Glutamatergic neuron (in vitro differentiated cells): ENCODE measurements at places on chromosomes 3 and 15.

- H3K27me3 ChIP-seq: no peaks in the 10 kb centered on the region
- H3K36me3 ChIP-seq: no peaks in the 10 kb centered on the region
- H3K4me3 ChIP-seq: no peak overlapping the region
- no peak overlapping the region for H3K27ac ChIP-seq
- DNase-seq: no peak
These were observed 1.6 kb upstream of the GCNT3 start for GRCh38 chr15:59609730-59610712.

GRCh38 chr3:9088441-9089353 lies 125.4 kb upstream of the RAD18 start:
- no peak for DNase-seq
- H3K36me3 ChIP-seq: peaks cover 20% of the 10 kb centered on the region
- H3K4me3 ChIP-seq: no peak overlapping the region
- H3K4me1 ChIP-seq: peaks cover 28% of the 10 kb centered on the region
- peaks cover 10% of the 10 kb centered on the region for H3K27me3 ChIP-seq

DNA sequence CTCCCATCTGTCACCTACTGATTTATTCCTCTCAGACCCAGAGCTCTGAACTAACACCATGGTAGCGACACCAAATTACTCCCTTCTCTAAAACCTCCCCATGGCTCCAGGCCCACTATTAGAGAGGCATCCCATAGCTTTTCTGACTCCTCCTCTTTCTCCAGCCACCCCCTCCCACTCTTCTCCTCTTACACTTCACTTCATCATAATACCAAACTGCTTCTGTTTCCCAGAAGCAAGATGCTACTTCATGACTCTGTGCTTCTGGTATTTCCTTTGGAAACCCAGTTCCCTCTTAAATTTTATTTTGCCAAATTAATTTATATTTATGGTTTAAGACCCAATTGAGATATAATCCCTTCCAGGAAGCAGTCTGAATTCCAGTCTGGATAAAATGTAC lies 465.1 kb upstream of the PDZRN3 start:
- H3K4me1 ChIP-seq: no peaks in the 10 kb centered on the region
- no peaks in the 10 kb centered on the region for H3K36me3 ChIP-seq
- H3K27ac ChIP-seq: no peak overlapping the region
- DNase-seq: no peak
- H3K27me3 ChIP-seq: no peaks in the 10 kb centered on the region

DNA sequence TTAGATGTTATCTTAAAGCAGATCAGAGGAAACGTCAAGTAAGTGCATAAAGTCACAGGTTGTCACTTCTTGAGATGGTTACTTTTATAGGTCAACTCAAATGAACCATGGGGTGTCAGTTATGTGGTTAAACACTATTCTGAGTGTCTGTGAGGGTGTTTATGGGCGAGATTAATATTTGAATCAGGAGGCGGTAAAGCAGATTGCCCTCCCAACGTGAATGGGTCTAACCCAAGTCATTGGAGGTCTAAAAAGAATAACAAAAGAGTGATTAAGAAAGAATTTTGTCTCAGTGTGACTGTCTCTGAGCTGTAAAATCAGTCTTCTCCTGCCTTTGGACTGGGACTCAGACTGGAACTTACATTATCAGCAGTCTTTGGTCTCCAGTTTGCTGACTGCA lies 977.5 kb downstream of the NAALADL2 start:
- no peak for DNase-seq
- H3K27ac ChIP-seq: no peak overlapping the region
- no peak overlapping the region for H3K4me3 ChIP-seq
- no peaks in the 10 kb centered on the region for H3K36me3 ChIP-seq
- no peaks in the 10 kb centered on the region for H3K4me1 ChIP-seq
- H3K27me3 ChIP-seq: no peaks in the 10 kb centered on the region

DNA sequence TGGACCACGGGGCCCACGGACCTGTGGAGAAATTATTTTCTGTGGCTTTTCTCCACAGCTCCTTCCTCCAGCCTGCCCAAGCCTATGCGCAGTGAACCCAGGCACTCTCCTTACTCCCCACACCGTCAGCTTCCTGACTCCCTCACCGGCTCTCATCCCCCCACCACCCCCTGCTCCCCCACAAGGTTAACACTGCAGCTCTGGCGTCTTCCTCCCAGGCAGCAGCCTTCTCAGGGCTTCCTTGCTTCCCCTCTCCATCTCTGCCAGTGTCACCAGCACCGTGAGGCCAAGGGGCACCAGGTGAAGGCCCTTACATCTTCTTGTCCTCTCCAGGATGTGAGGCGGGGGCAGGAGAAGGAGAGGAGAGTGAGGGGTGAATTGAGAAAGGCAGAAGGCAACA lies 168.3 kb upstream of the TLE3 start:
- peaks cover 27% of the 10 kb centered on the region for H3K4me1 ChIP-seq
- no peak for DNase-seq

- no peaks in the 10 kb centered on the region for H3K36me3 ChIP-seq
- H3K4me1 ChIP-seq: no peaks in the 10 kb centered on the region
- H3K27ac ChIP-seq: no peak overlapping the region
- H3K27me3 ChIP-seq: no peaks in the 10 kb centered on the region
- H3K4me3 ChIP-seq: no peak overlapping the region
- DNase-seq: no peak
These were observed 23.8 kb upstream of the NMB start for GRCh38 chr15:84681831-84682230.

DNA sequence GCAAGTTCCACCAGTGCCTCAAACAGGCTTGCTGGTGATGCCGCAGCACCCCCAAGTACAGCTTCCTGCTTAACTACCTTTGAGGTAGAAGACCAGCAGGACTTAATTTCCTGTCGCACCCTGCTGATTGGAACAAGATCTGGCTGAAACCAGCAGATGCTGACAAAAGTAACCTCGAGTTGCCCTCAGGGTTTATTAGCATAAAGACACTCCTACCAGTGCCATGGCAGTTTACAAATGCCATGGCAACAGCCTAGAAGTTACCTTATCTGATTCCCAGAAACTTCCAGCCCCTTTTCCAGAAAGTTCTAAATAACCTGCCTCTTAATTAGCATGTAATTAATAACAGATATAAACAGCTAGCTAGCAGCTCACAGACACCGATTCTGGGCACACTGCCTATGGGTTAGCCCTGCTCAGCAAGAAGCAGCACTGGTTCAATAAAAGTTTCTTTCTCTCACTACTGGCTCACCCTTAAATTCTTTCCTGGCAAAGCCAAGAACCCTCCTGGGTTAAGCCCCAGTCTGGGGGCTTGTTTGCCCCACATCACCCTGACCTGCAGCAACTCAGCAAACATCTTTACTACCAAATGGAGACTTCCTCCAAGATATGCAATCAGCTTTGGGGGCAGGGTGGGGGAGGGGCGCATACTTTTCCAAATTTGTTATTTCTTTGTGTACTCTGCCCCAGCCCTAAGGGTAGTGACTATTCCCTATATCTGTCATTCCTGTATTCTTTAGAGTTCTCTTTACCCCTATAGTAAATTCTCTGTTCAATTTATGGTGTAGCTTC lies 54.2 kb downstream of the MAP4 start:
- H3K4me1 ChIP-seq: peaks cover 9% of the 10 kb centered on the region
- H3K27me3 ChIP-seq: peaks cover 2% of the 10 kb centered on the region
- no peaks in the 10 kb centered on the region for H3K36me3 ChIP-seq
